ENCODE measurements at places on chromosomes 7 and 10. TPM values are rescaled to one million over a fixed set of nuclear protein-coding genes. Genes with fewer than 3 reads are reported as not detected.

The PCLO gene
- total RNA-seq: 0.11 TPM

The ABCB1 gene
- total RNA-seq: 5.5 TPM

The IPMK gene
- total RNA-seq: 2.8 TPM

The DNAJB9 gene
- 7.5 TPM for total RNA-seq

The PLEKHA8 gene
- total RNA-seq: 4.8 TPM

The TRPV5 gene
- not detected for total RNA-seq

The CTTNBP2 gene
- total RNA-seq: 3.0 TPM

The ADAP1 gene
- 44.5 TPM for total RNA-seq

The FLNC gene
- total RNA-seq: 117 TPM

The HTR7 gene
- total RNA-seq: 1.8 TPM

The DGKI gene
- 13.4 TPM for total RNA-seq

The FAM25C gene
- total RNA-seq: not detected

The MACC1 gene
- total RNA-seq: not detected

The INMT gene
- 51.8 TPM for total RNA-seq

The KCNK18 gene
- not detected for total RNA-seq

The RASA4B gene
- 143 TPM for total RNA-seq

The EGR2 gene
- 11.9 TPM for total RNA-seq

The SPDYE8 gene
- not detected for total RNA-seq

The TSPAN13 gene
- total RNA-seq: 4.4 TPM

The COL28A1 gene
- total RNA-seq: 0.11 TPM

The ZNF804B gene
- not detected for total RNA-seq

The TUBB8 gene
- total RNA-seq: not detected

The HMX2 gene
- total RNA-seq: not detected

The CDC14C gene
- total RNA-seq: not detected

The HOXA6 gene
- 15.3 TPM for total RNA-seq

The GDF10 gene
- 1.2 TPM for total RNA-seq

The CUL2 gene
- 9.7 TPM for total RNA-seq

The GPR26 gene
- total RNA-seq: not detected

The HDAC9 gene
- total RNA-seq: 33.4 TPM

The CYP3A4 gene
- not detected for total RNA-seq

The EPO gene
- total RNA-seq: not detected

The SP8 gene
- total RNA-seq: not detected

The LIPA gene
- 57.9 TPM for total RNA-seq

The ABCB4 gene
- not detected for total RNA-seq

The CALHM2 gene
- total RNA-seq: 124 TPM

The OR6V1 gene
- not detected for total RNA-seq

The CRTAC1 gene
- 25.2 TPM for total RNA-seq

The ERVW-1 gene
- not detected for total RNA-seq

The RPEL1 gene
- not detected for total RNA-seq

The CABCOCO1 gene
- not detected for total RNA-seq

The C10orf53 gene
- total RNA-seq: not detected

The PRKRIP1 gene
- 23.6 TPM for total RNA-seq

The ASAH2 gene
- total RNA-seq: 0.21 TPM

The OR2A7 gene
- total RNA-seq: 4.9 TPM

The BTBD16 gene
- total RNA-seq: not detected

The LCOR gene
- total RNA-seq: 7.5 TPM

The AMZ1 gene
- total RNA-seq: not detected

The ITIH5 gene
- total RNA-seq: 19.4 TPM

The NKX2-3 gene
- not detected for total RNA-seq

The PTPRE gene
- total RNA-seq: 14.5 TPM

The LIPM gene
- not detected for total RNA-seq

The UTF1 gene
- total RNA-seq: not detected
